ENCODE measurements at places on chromosomes 2 and 18. TPM values are rescaled to one million over a fixed set of nuclear protein-coding genes. Genes with fewer than 3 reads are reported as not detected.
A peak's percentile ranks its signal among the peaks of the same experiment; 100 is the strongest.

GRCh38 chr2:33064349-33064801, 117.6 kb downstream of the LTBP1 start:
- DNase-seq, result no peak

DNA sequence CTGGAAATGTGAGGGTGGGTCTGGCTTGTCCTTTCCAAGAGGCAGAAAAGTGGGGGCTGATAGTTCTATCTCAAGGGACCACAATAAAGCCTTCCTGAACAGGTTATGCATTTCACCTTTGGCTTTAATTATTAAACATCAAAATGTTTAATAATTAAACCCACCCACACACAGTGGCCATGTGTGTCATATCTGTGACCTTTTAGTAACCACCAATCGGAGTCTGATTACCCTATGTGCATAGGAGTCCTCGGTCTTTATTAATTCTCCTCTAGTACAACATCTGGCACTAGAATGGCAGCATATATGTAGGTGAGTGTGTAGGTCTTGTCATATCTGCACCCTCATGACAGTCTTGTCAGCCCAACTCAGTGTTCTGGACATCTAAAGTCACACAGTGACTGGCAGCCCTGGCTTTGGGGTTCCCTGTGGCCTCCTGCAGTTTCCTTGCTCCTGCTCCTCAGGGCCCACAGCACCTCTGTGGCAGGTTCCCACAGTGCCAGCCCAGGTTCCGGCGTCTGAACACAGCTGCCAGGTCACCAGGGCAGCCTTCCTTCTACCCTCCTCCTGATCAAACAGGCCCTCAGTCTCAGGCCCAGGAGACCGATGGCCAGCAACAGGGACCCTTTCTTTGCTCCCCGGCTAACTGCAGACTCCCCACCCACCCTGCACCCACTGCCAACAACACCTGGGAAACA, 100.9 kb downstream of the MTCL1 start:
- no peak for DNase-seq

Gene HES6
- total RNA-seq, result 3.4 TPM

GRCh38 chr2:24577481-24577880, 86.4 kb downstream of the NCOA1 start:
- no peak for DNase-seq

Gene AGXT
- total RNA-seq, result 0.31 TPM

Gene VWA3B
- total RNA-seq, result 1.7 TPM

- no peak for DNase-seq
These were observed 2.5 kb upstream of the OSR1 start for GRCh38 chr2:19360966-19361321.

DNA sequence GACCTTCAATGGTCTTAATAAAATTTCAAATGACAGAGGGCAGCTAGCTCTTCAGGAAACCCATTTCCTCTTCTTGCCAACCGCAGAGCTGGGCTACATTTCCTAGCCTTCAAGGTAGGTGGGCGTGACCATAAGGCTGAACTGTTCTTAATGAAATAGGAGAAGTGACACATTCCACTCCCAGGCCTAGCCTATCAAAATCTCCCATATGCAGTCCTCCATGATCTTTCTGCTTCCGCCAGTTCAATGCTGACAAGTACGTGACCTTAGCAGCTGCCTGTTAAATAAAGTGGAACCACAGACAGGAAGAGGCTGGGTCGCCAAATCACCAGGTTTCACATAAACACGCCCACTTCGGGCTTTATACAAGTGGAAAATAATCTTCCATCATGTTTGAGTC, 13.2 kb downstream of the SERPINE2 start:
- no peak for DNase-seq

GRCh38 chr2:137405496-137405895, 558.8 kb upstream of the HNMT start:
- no peak for DNase-seq

Gene ZBTB7C
- 72.1 TPM for total RNA-seq

DNA sequence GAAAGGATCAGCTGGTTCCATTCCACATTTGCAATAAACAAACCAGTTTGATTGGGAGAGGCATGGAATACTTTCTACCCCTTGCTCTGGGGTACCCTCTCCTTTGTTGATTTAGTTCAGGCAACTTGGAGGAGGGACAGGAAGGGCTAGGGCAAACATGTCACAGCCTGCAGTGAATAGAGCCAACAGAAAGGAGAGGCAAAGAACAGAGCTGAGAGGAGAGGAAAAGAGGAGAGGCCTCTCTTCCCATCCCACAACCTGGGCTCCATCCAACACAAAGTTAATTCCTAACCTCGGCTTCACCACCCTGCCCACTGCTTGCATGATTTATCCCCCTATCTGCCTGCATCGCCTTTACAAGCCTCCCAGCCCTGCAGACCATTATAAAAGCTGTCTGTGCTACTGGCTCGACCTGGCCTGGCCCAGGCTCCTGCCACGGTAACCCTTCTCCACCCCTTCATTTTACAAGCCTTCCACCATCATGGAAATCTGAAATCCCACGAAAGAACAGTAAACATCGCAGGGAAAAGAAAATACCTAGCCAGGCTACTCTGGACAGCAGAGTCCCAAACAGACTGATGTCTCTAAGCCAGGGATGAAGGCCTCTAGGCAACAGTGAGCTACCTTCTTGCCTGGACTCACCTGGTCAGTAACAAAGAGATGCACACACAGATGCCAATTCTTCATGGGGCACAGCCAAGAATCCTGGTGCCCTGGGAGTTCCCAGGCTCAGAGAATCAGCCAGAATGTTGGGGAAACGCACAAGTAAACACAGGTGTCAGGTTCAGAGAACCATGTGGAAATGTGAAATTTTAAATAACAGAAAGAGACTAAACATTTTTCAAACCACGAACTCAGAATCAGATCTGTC, 43.6 kb downstream of the NHEJ1 start:
- DNase-seq, result no peak

DNA sequence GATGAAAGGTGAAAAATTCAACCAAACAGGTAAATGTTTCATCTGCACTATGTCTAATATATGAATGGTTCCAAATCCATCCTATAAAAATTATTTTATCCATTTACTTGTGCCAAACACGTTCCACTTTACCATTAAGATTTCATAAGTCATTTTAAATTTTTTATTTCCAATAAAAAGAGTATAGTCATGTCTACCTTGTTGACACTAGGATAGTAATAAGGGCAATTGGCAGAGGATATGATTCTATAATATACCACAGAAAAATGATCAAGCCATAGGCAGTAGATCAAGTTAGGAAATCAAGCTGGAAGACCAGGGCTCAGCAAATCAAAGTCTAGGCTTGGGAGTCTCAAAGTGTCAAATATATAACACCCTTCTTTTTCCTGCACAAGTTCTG, 384.3 kb downstream of the METTL4 start:
- DNase-seq, result no peak

DNA sequence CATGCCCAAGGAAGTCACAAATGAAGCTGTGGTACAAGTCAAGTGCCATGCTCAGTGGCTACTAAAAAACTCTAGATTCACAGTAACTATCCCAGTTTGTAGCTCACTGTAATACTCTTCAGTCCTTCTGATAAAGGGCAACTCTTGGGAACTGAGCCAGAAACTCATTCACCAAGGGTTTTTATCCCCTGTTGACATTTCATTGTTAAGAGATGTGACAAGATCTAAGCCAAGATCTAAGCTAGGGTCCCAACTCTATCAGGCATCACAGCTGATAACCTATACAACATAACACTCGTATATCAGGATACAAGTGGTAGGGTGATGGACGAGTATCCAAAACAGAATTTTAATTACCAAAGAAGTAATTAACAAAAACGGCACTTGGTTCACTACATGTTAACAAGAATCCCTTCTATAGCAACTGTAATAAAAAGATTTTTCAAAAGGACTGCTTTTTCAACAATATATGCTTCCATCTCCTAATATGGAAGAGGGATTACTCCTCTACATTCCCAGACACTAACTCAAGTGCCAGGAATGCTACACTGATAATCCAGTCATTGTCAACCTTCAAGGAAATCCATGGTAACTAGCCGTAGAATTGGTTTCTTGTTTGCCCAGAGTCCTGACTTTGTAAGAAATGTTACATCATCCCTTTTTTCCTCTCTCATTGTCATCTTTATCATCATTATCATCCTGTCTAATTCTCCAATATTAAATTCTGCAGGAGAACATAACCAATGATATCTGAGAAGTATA, 111.7 kb downstream of the CDH2 start:
- no peak for DNase-seq

- DNase-seq, result no peak
These were observed 231.3 kb downstream of the ZRANB3 start for GRCh38 chr2:135299658-135300244.

Gene ALKAL2
- 1.9 TPM for total RNA-seq

DNA sequence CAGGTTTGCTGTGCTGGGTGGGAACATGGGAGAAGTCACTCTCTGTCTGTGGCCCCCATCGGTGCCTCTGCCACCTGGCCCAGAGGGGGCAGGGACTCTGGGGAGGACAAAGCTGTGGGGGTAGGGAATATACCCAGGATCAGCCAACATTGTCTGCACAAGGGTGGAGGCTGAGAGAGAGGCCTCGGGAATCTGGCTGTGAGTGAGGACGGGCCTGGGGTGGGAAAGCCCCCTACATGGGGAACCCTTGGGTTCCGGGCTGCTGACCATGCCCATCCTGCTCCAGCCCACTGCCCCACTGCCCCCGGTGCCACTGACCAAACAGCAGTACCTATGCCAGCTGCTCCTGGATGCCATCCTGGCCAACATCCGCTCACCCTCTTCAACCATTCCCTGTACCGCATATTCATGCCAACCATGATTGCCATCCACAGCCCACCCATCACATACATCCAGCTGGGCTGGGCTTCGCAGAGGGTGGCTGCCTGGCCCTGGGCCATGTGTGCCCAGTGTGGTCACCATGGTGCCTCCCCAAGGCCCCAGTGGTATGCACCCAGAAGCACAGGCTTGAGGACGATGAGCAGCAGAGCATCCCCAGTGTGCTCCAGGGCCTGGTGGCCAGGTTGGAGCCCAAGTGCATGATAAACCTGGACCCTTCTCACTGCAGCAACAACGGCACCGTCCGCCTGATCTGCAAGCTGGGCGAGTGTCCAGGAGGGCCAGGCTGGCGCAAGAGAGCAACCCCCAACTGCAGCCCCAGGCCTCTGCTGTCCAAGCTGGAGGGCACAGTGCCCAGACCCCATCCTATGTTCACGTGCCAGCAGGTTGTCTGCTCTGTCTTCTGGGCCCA, 6.9 kb upstream of the POTEF start:
- DNase-seq, result no peak

DNA sequence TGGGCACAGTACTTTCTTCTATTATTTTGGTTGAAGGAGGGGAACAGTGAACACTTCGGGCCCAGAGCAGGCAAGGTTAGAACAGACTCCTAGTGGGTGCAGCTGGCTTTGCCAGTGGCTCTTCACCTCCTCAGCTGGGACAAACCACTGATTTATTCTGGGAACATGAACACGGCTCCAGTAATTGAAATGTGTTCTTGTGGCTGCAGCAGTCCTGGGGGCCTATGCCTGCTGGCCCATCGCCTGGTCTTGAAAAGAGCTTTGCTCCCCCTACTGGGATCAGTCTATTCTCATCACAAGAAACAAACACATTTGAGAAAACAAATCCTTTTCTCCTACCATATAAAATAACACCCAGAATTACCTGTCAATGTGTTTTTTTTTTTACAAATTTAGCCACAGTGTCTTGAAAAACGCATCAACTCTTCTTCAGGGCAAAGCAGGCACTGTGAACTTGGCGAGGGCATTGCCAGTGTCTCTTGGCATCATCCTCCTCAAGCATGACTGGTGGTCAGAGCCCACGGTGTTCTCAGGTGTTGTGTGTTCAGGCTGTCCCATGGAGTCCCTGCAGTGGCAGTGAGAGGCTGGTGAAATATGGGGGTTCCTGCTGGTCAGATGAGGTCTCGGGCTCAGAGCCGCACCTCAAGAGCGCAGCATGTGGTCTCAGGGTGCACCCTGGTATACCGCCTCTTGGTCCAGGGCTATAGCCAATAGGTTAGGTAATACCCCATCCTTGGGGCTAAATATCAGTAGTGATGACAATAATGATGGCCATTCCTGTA, 51.3 kb downstream of the RNF144A start:
- DNase-seq, result peak; percentile 17

DNA sequence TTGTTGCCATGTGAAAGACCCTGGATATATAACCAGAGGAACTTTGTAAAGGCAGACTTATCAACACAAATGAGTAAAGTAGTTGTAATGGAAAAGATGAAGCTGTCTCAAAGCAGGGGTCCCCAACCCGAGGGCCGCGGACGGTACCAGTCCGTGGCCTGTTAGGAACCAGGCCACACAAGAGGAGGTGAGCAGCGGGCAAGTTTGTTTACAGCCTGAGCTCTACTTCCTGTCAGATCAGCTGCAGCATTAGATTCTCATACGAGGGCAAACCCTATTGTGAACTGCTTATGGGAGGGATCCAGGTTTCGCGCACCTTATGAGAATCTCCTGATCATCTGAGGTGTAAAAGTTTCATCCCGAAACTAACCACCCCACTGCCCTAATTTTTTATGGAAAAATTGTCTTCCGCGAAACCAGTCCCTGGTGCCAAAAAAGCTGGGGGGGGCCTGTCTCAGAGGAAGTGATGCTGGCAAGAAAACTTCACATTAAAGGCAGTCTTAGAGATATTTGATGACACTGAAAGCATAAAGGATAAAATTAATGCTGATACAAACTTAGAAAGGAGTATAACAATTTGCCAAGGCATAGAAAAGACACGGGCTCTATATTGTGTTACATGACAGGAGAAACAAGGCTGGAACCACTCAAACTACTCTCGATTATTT, 57.5 kb upstream of the MSTN start:
- DNase-seq, result no peak

Gene LAMA3
- total RNA-seq, result 28.7 TPM

GRCh38 chr2:44852594-44852993, 88.9 kb upstream of the SIX3 start:
- DNase-seq, result no peak

Gene REG1B
- total RNA-seq, result not detected

DNA sequence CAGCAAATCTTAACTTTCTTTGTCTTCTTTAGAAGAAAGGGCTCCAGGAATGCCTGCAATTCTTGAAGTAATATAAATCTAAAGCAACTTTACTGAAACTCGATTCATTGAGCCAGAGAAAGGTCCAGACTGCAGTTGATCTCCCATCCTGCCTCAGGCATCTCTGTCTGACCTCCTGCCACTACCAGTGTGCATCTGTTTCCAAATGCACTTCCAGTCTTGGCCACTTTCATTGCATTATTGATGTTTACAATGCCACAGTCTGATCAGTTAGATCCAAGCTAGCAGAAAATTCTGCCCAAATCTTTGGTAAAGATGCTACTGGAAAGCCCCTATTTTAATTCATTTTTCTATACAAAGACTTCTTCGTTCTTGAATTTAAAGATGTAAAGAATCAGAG, 158.0 kb downstream of the RAPGEF4 start:
- no peak for DNase-seq

GRCh38 chr2:84160453-84160852, 298.6 kb downstream of the SUCLG1 start:
- no peak for DNase-seq
